ENCODE measurements at places on chromosomes 1 and 21. TPM values are rescaled to one million over a fixed set of nuclear protein-coding genes. Genes with fewer than 3 reads are reported as not detected.

The SPRR1B gene
- total RNA-seq: not detected

The TMPRSS15 gene
- total RNA-seq: not detected

The GADD45A gene
- total RNA-seq: 57.7 TPM

The DNAJC16 gene
- total RNA-seq: 5.0 TPM

The CACNA1S gene
- total RNA-seq: not detected

The KIRREL1 gene
- 31.3 TPM for total RNA-seq

The OR2T3 gene
- total RNA-seq: not detected

The AGT gene
- total RNA-seq: 0.21 TPM

The SIK1 gene
- total RNA-seq: 19.6 TPM

The TGFB2 gene
- total RNA-seq: 23.5 TPM

Data from A549 treated with RU486 at 1 μM for 4 hours (cell line).